ENCODE measurements at places on chromosomes 11 and 22.

DNA sequence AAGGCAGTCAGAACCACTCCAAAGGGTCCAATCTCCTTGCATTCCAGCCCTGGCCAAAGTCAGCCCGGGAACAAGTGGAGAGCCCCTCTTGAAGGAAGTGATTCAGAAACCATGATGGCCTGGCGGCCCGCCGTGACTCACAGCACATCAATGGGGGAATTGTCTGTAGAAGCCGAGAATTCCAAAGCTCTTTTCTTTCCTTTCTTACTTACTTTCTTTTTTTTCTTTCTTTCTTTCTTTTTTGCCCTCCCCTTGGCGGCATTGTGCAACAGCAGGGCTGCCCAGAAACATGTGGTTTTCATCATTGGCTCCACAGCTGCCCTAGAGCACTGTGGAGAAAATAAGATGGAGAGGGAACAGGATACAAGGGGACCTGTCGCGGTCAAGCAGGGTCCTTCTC, 140.2 kb upstream of the TIMP3 start:
- no peak for DNase-seq

GRCh38 chr11:117833401-117833891, 8.9 kb upstream of the FXYD2 start:
- DNase-seq, result no peak

GRCh38 chr11:102452461-102453301, at the start of gene TMEM123:
Gene TMEM123 (minus strand): TSS chr11:102452765. CDS start chr11:102452623, 142 bp downstream.
- peak; percentile 59 for DNase-seq

GRCh38 chr11:41784513-41785335, 325.3 kb upstream of the LRRC4C start:
- no peak for DNase-seq

GRCh38 chr22:17085277-17086181, 729 bp downstream of the IL17RA start:
- DNase-seq, result no peak

DNA sequence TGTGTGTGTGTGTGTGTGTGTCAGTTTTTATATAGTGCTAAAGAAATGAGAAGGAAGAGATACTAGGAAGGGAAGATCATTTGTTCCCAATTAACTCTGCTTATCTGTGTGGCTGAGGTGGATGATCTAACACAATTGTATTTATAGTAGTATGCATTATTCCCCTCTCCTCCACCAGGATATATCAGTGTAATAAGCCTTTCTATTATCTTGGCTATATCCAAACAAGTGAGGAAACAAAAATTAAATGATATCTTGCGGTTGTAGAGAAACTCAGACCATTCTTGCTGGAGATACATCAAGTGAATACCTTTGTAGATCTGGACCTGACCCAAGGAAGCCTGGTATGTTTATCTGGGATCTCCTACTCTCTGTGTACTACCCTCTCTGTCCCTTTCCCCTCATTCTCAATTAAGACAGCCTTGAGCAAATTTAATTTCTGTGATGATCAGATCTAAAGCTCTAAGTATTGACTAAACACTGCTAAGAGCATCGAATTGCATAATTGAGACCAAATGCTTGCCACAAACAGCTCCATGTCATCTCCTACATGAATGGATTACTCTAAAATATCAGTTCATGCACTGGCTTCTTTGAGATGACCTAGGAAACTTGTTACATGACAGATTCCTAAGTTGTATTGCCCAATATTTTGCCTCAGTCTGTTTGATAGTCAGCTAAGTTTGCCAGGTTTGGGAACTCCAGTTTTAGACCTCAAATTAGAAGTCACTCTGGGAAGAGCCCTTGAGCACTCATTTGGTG, 185.3 kb upstream of the CTSC start:
- DNase-seq, result no peak

- DNase-seq, result no peak
Observed at GRCh38 chr11:115616971-115617370, 112.8 kb upstream of the CADM1 start.

GRCh38 chr11:126863294-126863997, 137.1 kb downstream of the KIRREL3 start:
- DNase-seq, result no peak

DNA sequence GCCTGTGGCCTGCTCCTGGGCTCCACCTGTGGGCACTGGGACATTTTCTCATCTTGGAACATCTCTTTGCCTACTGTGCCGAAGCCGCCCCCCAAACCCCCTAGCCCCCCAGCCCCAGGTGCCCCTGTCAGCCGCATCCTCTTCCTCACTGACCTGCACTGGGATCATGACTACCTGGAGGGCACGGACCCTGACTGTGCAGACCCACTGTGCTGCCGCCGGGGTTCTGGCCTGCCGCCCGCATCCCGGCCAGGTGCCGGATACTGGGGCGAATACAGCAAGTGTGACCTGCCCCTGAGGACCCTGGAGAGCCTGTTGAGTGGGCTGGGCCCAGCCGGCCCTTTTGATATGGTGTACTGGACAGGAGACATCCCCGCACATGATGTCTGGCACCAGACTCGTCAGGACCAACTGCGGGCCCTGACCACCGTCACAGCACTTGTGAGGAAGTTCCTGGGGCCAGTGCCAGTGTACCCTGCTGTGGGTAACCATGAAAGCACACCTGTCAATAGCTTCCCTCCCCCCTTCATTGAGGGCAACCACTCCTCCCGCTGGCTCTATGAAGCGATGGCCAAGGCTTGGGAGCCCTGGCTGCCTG, 1.4 kb downstream of the SMPD1 start:
- no peak for DNase-seq

DNA sequence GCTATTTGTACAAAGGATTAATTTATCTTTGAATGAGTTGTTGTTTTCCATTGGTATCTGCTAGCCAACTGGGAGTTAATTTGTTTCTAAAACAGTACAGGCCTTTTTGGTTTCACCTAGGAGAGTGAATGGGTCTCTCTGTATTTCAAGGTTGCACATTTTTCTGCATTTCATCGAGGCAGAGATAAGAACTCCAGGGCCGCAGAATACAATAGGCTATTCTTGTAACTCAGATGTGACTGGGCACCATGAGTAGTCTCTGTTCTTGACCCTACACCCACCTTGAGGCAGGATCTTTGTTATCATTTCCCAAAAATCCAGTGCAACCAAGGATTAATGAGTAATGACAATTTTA, 51.7 kb upstream of the OR9Q1 start:
- no peak for DNase-seq

DNA sequence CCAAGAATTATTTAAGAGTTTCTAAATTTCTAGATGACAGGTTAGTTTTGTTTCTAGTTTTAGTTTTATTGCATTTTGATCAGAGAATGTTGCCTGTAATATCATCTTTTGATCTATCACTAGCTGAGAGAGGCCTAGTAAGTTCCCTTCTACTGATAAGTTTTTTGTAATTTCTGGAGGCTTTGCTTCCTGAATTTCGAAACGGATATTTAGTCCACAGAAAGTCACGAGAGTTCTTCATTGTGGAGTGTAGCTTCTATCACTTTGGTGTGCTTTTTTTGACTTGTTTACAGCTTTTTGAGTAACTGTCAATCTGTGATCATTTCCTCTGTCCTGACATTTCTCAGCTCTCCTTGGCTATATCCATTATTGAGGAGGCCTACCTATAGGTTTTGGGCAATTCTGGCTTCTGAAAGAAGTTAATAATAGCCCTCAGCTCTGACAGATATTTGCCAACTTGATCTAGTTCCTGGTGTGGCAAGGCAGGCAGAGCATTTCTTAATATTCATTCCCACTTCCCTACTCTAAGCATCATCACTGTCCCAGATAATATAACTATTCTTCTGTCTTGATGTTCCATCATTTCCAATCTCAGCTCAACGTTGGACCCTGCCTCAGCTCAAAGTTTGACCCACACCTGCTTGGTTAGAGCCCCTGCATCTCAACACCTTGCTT, 171.3 kb downstream of the BLID start:
- no peak for DNase-seq

- no peak for DNase-seq
Observed at GRCh38 chr11:32148895-32149294, 58.0 kb downstream of the RCN1 start.

GRCh38 chr11:131807876-131808275, 437.5 kb downstream of the NTM start:
- DNase-seq, result no peak

DNA sequence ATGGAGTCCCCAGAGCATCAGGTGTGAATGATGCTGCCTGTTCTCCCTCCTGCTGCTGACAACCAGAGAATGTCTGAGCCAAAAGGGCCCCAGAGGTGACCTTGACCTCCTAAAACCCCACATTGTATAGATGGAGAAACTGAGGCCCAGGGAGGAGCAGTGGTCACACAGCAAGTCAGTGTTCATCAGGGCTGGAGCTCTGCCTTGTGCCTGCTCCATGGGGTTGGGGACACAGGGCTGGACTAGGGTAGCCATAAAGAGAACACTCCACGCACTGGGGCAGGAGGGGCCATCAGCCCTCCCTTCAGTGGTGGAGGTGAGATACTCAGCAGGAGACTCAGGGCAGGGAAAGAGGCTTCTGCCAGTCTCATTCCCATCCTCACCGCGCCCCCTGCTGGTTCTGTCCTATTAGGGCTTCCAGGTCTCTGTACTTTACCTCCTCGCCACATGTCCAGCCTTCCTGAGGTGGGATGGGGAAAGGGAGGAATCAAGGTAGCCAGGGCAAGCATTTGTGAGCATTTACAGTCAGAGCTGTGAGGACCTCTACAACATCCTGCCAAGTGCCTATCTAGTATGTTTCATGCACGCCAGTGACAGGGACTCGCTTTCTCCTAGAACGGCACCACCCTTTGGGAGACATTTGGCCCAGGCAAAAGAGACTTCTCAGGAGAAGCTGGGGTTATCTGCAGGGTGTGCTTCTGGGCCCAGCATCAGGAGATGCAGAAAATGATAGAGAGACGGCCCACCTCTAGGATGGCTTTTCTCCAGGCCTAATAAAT, 43.2 kb downstream of the NEU3 start:
- no peak for DNase-seq

GRCh38 chr22:31199187-31199586, 12.9 kb upstream of the LIMK2 start:
- DNase-seq, result no peak

DNA sequence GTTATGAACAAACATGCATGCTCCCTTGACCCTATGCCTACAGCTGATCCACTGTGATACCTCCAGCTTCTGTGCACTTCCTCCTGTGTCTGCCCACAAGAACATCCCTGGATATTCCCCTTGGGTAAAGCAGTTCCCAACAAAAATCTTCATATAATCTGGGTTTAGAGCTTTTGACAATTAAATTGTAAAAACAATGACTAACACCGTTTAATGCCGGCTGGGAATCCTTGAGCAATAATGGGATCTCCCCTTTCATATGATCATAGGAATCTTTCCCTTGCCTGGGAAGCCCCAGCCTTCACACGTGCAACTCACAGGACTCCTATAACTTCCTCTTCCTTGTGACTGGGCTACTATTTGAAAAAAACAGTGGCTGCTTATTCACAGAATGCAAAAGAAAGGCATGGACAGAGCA, 6.3 kb upstream of the ZC3H12C start:
- no peak for DNase-seq

- no peak for DNase-seq
Observed at GRCh38 chr22:25564979-25565677, 653 bp downstream of the GRK3 start.

DNA sequence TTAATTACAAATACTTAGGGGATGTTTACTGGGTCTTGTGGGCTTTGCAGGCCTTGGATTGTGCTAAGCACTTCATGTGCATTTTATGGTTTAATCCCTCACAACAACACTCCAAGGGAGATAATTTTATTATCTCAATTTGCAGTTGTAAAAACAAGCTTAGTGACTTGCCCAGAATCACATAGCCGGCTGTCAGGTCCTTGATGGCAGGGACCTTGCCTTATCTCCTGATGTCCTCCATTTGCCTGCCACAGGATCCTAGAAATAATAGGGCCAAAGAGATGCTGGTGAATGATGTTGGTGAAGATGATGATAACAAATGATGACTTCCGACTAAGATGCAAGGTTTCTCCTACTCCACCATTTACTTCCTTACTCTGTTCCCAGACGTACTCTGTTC, 385.4 kb downstream of the TMEM135 start:
- no peak for DNase-seq

DNA sequence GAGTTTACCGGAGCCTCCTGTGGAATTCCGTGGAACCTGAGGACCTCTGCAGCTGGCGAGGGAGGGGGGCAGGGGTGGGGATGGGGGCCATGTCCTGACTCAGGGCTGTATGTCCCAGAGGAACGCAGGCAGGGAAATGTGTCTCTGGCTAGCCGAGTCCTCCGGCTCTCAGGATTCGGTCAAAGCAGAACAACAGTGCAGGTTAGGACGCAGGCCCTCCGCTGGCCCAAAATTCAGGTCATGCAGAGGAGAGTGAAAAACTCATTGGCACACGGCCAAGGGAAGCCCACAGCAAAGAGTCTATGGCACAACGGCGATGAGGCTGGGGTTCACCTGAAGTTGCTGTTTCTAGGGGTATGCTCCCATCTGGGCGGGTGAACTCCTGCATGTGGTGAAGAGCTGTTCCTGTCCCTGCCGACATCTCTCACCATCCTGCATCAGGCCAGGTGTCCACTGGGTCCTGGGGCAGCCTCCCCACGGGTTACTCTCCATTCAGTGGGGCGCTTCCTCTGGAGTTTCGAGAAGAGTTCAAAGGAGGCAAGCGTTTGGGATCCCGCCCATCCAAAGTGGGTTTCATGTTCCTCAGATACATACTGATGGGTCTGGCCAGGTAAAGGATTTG, 1055.3 kb downstream of the BRD1 start:
- DNase-seq, result no peak

DNA sequence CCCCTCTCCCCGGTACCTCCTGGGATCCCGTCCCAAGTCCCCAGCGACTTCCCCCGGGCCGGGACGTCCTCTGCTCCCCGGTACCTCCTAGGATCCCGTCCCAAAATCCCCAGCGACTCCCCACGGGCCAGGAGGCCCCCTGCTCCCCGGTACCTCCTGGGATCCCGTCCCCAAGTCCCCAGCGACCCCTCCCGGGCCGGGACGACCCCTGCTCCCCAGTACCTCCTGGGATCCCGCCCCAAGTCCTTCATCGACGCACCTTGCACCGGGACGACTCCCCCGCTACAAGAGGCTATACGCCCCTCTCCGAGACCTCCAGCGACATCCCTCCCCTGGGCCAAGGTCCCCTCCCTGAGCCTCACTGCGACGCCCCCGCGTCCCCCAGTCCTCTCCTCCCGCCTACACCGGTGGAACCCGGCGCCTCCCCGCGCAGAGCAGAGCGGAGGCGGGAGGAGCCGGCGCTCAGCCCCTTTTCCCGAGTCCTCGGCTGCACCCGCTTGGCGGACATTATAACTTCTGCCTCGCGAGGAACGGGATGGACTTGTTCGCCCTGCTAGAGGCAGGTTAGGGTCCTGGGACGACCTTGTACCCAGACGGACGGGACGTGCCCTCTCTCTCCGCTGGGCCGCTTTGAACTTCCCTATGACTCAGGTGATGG, 912 bp downstream of the KREMEN1 start:
- no peak for DNase-seq

- DNase-seq, result no peak
Observed at GRCh38 chr11:73244589-73245240, 26.6 kb downstream of the P2RY2 start.

DNA sequence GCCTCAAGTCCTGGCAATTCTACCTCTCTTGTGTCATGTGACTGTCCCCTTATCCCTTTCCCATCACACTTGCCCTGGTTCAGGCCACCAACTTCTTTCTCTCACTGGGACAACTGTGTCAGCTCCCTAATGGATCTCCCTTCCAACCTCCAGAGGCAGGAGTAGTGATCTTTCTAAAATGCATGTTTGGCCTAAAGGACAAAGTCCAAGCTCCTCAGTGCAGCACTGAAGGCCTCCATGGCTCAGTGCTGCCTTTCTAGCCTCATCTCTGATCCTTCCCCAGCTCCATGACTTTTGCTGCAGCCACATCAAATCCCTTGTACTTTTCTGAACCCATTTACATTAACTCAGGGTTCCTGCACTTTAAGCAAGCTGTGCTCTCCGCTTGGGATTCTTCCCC, 80.8 kb downstream of the CSNK2A3 start:
- no peak for DNase-seq

GRCh38 chr11:93524858-93525257, 18.3 kb downstream of the SMCO4 start:
- DNase-seq, result no peak

All from hypothalamus (tissue), 51 donors.